ENCODE measurements at places on chromosomes 2 and 18.

DNA sequence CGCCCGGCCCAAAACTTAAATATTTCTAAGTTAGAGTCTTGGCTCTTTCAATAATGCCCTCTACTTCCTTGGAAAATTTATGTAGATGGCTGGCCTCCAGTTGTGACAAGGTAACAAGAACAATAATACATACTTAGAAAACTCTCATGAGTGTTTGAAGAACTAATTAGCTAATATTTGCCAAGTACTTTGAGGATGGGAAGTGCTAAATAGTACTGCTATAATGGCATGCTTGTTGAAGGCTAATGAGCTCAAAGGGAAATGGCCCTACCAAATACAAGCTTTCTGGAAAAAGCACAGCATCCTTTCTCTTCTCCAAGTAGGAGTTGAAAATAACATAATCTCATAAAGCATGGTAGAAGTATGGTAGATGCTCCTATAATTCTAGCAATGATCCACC, 1022.2 kb upstream of the PIK3C3 start:
- DNase-seq: no peak

GRCh38 chr2:31372097-31372496, 42.4 kb downstream of the XDH start:
- no peak for DNase-seq

- no peak for DNase-seq
These were observed 62.0 kb downstream of the GYPC start for GRCh38 chr2:126717928-126718327.

- no peak for DNase-seq
These were observed 73.4 kb downstream of the RPRM start for GRCh38 chr2:153405196-153405595.

DNA sequence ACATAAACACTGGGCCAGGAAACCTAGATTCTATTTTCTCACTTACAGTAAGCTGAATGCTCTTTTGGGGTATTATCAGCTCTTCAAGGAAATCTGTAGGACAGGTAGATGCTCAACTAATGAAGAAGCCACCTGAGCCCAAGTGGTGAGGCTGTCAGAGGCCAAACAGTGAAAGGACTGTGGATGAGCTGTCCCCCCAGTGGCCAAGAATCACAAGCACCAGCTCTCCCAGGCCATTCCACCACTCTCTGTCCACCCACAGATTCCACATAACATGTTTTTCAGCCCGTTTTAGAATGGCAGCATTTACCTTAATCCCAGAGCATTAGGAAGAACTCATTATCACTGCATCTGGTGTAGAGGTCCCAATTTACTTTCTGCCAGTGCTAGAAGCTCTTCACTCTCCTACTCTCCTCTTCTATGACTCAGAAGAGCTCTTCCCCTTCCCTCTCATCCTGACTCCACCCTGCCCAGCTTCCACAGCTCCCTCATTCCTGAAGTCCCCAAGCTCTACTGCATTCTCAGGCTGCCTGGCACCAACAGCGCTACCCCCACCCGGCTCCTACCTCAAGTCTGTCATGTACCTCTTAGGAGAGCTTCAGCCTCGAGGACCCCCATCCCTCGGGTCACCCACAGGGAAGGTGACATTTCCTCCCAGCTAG, 43.8 kb upstream of the GORASP2 start:
- DNase-seq: no peak

DNA sequence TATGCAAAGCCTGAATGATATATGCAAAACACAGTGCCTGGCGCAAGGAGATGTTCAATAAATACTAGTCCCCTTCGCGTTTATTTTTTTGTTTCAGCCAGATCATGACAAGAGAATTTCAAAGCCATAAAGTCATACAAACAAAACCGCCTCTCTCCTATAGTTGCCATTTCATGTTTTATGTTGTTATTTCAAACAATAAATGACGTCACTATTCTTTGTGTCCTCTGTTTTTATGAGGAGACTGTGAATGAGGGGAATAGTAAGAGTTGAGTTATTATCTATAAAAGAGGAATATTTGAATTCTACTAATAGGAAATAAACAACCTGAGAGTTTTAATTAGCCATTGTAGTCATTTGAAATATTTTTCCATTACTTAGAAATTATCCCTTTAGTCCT, 464.5 kb downstream of the THSD7B start:
- no peak for DNase-seq

- no peak for DNase-seq
These were observed 27.6 kb upstream of the SERPINB2 start for GRCh38 chr18:63859781-63860475.

GRCh38 chr2:191202881-191203397, 42.3 kb upstream of the MYO1B start:
- no peak for DNase-seq

GRCh38 chr18:52000435-52000834, 339.6 kb upstream of the DCC start:
- DNase-seq: no peak

DNA sequence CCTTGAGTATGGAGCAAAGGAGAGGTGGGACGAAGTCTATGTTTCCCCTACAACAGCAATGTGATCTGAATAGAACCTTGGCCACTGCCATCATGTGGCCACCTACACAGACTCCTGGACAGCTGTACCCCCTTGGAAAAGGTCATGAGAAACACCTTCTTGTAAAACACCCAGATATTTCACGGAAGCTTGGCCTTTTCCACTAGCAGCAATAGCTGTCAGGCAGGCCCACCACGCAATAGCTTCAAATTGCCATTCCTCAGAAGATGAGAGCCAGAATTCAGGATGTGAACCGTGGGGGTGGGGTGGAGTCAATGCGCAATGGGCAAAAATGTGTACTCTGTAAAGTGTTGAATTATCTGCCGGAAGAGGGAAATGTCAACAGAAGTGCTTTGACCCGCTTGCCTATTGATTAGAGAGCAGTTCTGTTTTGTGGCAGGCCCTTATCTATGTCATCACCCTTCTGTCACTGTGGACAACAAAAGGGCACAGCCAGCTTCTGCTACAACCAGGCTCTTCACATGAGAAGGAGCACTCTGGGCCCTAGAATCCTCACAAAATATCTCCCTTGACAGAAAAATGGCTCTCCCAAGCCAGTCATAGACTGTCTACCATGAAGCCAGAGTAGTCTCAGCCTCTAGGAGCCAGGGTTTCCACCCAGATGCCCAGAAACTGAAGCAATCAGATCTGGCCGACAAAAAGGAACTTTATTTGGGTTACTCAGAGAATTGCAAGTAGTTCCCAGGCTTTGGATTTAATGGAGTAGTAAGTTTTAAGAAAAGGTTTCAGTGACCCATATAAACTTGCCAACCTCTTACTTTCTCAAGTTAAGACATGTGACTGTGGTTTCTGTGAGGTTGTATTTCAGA, 9.5 kb downstream of the INPP1 start:
- DNase-seq: no peak

DNA sequence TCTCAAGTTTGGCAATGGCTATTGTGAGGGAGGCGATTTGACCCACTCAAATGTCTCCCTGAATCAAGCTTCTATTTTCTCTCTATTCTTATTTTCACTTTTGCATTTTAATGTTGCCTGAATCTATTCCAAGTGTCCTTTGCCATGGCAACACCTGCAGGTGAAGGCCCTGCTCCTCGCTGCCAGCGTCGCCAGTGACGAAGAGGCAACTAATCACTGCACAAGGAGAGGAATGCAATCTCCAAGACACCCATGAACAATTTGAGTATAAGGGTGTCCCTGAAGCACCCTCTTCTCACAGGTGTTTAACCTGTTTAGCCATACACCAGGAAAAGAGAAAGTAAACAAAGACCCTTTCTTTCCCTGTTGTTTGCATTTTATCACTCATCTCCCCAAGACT, 165.6 kb upstream of the VRK2 start:
- no peak for DNase-seq

DNA sequence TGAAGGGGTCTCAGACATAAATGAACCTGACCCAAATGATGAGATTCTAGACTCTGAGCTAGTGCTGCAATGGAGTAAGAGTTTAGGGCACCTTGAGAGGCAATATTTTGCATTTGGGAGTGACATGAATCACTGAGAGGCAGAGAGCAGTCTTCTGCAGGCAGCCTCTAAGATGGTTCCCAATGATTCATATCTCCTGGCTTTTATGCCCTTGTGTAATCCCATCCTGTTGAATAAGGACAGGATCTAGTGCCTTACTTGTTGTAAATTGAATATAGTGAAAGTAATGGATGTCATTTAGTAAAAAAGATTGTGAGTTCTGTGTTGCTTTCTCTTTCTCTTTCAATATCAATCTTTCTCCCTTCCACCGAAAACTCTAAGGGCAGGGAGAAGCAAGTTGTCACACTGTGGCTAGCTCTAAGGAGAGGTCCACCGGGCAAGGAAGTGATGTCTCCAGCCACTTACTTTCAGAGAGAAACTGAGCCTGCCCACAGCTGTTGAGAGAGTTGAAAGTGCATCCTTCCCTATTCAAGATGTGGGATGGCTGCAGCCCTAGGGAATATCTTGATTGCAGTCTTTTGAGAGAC, 144.7 kb downstream of the TRIB2 start:
- no peak for DNase-seq

GRCh38 chr2:236545248-236545658, 24.4 kb upstream of the ACKR3 start:
- DNase-seq: no peak

DNA sequence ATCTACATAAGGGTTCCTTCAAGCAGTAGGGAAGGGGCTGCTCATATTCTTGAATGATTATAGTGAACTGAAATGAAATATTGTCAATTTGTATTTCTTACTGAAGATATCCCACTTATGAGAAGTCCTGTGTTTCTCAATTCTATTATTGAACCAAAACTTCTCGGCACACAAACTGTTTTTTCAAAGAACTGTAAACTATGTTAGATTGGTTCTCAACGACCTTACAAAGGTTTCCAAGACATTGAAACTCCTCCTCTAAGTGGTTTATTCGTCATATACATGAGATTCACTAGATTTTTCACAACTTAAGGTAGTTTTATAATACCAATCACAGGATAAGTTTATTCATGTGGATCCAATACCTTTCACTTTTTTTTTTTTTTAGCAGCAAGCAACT, 1.4 kb downstream of the CCL20 start:
- no peak for DNase-seq

DNA sequence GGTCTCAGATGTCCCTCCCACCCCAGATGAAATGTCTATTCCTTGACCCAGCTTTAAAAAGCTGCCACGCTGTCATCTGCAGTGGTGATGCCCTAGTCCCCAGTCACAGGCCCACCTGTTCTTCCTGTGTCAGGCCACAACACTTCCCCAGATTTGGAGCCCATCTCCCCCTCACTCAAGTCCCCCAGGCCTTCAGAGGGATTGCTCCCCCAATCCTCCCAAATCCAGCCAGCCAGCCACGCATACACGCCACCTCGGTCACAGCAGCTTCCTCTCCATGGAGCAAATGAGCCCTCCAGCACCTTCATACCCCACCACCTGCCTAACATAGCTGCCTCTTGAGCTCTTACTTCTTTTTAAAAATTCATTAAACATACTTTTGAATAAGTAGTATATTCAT, 7.8 kb downstream of the ASTL start:
- DNase-seq: no peak

- DNase-seq: no peak
These were observed 28.2 kb upstream of the MCM6 start for GRCh38 chr2:135904341-135904989.

DNA sequence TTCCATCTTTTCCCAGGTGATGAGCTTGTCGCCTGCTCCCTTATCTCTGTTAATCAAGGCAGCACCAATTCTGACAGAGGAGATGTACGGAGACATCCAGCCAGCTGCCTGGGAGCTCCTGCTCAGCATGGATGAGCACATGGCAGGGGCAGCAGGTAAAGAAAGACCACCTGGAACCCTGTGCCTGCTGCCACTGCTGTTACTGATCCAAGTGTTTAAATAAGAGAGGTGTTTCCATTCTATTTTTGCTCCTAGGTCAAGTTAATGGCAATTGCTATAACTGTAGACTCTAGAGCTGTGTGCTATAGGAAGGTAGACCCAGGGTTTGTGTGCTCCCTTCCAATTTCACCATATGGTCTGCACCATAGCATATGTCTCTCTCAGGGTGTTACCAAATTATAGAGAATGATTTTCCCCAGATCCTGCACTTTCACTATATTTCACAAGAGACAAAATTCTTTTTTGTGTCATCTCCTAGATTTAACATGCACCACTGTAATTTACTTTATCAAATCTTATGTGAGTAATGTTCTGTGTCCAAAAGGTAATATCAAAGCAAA, 88.6 kb upstream of the RPE start:
- DNase-seq: no peak

DNA sequence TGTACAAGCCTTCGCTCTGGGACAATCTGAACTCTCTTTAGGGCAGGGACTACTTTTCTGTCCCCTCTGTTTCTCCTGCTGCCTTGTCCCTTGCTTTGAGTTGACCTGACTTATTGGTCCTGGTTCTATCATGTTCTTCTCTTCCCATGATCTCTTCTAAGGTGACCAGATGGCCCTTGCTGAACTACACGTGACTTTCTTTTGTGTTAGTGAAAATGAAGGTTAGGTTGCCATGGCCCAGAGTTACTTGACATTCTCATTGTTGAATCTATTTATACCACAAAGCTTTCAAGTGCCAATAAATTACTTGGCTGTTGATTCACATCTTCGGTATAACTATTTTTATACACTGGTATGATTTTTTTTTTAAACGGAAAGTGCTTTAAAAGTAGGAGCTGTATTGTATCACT, 24.4 kb downstream of the MRPL33 start:
- no peak for DNase-seq

DNA sequence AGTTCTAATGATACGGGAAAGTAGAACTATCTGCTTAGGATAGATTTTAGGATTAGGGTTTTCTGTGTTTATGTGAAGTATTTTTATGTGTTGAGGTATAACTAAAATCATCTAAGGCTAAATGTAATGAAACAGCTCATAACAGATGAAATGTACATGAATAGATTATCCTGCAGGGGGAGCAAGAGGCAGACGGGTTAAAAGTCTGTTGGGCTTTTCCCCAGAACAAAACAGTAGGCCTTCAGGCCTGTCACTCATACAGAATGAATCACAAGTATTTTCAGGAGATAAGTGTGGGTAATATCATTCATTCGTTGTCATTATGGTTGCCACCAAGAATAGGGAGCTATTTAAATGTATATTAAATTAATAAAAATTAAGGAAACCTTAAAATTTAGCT, 107.9 kb upstream of the IL1R2 start:
- no peak for DNase-seq

DNA sequence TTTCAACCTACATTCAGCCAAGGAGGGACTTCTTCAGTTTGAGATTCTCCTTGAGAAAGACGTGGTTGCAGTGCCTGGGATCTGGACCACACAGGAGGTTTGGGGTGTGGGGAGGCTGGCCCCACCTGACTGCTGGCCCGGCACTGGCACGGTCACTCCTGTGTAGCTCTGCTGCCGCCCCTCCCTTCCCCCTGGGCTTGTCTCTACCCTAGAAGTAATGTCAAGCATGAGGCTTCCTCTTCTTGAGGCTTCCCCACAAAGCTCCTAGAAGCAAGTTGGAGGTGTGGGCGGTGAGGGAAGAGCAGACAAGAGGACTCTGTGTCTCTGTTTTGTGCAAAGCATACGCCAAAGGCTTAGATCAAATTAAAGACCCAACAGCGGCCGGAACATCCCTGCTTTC, 8.7 kb downstream of the KLHL29 start:
- DNase-seq: no peak

GRCh38 chr2:6792883-6793282, 72.8 kb downstream of the CMPK2 start:
- DNase-seq: no peak
